Omental fat pad (tissue), 4 donors: ENCODE measurements at places on chromosomes 2 and 18.

DNA sequence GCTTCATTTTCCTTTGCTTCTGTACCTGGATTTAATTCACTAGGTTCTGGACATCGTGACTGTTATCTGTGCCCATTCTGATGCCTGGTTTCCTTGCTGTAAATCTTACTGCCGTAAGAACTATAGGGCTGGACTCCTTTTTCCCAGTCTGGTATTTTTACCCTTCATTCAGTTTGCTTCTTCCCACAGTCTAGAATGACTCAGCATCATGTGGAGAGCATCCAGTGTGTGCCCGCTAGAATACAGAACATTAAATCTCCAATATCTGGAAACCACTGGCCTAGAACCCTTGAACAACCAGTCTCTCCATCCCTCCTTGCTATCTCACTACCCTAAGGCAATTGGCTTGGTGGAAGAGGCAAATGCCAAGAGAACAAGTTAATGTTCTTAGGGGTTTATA lies 1075.4 kb upstream of the ZEB2 start:
- DNase-seq = no peak

- DNase-seq = no peak
These were observed 166.4 kb upstream of the MGAT5 start for GRCh38 chr2:134087371-134087921.

DNA sequence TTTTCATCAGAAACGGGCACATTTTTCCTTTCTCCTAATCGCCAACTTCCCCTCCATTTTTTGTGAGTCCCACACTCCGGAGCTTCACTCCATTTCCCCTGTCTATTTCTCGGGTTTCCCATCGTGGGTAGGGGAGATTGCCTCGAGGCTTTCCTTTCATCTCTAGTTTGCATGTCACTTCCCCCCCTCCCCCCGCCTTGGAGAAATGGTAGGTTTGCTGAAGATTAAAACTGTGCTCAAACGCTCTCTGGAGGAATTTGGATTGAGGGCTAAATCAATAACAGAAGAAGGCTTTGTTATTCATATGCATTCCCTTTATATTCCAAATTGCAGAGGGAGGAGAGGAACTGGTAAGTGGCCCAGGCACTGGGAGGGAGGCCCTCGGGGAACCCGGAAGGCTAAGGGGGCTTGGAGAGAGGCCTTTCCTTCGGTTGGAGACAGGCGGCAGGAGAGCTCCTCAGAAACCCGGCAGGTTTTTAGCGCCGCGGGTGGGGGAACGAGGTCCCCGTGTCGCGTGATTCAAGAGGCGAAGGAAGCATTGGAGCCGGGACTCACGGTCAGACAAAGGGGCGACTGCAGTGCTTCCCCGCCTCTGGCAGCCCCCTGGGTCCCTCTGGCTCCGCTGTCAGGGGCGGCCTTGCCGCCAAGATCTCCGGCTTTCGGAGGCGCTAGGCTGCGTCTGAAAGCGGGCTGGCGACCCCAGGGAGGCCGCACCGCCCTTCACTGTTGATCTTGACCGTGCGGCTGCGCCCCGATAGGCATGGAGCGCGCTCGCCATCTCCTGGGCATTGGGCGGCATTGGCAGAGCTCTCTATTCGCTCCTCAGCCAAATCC lies 2.4 kb upstream of the HOXD12 start:
- no peak for DNase-seq

GRCh38 chr2:24739354-24740025 lies 53.7 kb downstream of the PTRHD1 start:
- DNase-seq = no peak

DNA sequence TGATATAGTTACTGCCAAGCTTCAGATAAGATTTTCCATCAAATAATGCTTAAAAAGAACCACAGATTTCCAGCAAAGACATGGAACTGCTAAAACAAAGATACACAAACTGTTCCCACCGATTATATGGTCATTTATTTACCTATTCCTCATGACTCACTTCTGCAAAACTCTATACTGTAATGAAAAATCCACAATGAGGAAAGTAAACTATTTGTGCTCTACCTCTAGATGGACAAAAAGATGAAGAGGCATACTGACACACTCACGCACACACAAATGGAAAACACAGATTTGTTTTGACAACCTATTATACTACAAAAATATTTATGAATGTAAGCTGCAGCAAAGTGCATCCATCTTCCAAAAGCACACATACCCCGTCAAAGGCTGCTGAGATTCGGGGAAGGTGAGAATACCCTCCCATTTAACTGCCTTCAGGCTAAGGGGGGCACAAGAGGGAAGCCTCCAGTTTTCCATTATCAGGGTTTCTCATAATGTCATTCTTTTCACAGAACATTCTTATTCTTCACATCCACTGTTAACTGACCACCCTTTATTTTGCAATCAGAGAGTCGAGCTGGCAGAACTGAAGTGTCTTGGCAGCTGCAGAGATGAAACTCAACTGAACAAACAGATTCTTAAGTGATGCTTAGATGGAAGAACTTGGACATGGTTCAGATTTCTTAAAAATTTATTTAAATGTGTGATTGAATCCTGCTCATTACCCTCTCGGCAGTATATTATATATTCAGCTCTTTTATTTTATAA lies 115.9 kb upstream of the TANK start:
- DNase-seq = no peak

GRCh38 chr2:232942831-232943230 lies 70.2 kb downstream of the NGEF start:
- DNase-seq = no peak

DNA sequence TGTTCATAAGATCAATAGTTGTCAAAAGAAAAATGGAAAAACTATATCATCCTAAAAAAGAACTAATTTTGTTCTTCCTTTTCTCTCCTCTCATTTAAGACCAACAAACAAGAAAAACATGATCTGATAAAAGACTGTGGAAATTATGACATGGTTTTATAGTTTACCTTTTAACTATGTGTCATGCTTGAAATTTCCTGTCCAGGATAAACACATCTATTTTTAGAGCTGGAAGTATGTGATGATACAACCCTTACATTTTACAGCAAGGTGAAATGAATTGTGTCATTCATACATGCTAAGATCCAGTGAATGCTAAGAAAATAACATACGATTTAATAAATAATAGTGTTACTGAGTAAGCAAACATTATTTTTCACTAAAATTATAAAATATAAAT lies 89.9 kb downstream of the GULP1 start:
- no peak for DNase-seq

GRCh38 chr2:233768076-233768475 lies 8.0 kb downstream of the UGT1A1 start:
- DNase-seq = no peak

- DNase-seq = no peak
These were observed 31.6 kb upstream of the AFF3 start for GRCh38 chr2:100174026-100174431.

- no peak for DNase-seq
These were observed 127.0 kb downstream of the FAM168B start for GRCh38 chr2:130966149-130966774.

- DNase-seq = no peak
These were observed 112.9 kb upstream of the GYPC start for GRCh38 chr2:126543081-126543480.

- DNase-seq = no peak
These were observed 174.1 kb downstream of the UXS1 start for GRCh38 chr2:106020032-106020431.

DNA sequence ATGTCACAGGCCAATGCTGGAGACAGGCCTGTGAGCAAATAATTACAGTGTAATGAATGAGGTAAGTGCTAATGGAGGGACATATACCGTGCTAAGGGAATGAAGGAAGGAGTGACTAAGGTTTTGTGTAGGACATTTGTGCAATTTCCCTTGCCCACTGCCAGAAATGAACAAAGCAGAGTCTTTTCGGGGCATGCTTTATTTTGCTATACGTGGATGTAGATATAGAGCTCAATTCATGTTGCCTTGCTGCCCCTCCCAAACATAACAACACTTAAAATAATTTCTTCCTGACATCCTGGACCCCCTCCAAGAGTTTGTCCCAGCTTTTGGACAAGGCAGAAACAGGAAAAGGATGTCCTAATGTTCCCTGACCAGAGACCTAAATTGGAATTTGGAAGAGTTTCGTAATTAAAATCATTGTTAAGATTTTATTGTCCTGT lies 23.7 kb upstream of the CD28 start:
- DNase-seq = no peak

- DNase-seq = no peak
These were observed 40.4 kb downstream of the GRHL1 start for GRCh38 chr2:9991829-9992273.

DNA sequence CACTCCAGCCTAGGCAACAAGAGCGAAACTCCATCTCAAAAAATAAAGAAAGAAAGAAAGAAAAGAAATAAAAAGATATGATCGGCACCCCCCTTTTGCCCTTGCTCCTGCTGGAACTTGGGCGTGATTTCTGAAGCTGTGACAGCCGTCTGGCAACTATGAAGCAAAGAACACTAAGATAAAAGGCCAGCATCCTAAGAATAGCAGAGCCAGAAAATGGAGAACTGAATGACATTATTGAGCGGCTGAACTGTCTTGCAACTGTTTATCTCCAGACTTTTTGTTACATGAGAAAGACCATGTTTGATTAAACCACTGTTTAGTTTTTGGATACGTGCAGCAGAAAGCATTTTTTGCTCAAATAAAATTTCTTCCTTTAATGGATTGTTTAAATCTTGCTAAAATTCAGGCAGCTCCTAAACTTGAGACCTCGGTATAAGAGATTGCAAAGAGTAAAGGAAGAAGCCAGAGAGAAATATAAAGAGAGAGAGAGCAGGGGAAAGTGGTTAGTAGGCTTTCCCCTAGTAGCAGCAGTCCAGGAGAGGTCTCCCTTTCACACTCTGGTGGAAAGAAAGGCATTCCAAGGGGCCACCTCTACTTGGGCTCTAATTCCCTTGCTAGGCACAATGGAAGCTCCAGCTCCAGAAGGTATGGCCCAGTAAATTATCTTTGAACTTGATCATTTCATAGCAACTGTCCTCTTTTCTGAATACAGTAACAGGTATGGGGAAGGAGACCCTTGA lies 8.2 kb upstream of the MBD2 start:
- DNase-seq = no peak

DNA sequence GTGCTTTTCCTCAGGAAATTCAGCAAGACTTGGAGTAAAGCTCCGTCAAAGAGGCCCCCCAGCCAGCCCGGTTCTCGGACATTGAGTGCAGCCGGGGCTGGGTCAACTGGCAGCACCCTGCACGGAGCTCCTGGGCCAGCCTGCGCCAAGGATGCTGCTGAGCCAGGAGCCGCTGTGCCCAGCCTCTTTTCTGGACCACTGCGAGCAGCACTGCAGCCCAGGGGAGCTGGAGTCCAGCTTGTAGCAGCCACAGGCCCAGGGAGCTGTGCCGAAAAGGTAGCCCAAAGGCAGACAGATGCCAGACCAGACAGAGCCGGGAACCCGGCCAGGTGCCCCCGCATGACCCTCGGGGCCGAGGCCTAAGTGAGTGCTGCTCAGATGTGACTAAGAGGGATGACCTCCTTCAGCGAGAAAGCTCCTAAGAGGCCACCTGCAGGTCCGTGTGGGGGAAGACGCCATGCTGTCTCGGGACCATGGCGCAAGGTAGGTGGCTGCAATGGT lies 7.3 kb downstream of the CLHC1 start:
- no peak for DNase-seq

- DNase-seq = no peak
These were observed 1.8 kb upstream of the SLC19A3 start for GRCh38 chr2:227719641-227720040.

GRCh38 chr2:230711224-230711623 lies 1.4 kb upstream of the CAB39 start:
- no peak for DNase-seq

- no peak for DNase-seq
These were observed 31.9 kb upstream of the REG3G start for GRCh38 chr2:78993518-78994148.

DNA sequence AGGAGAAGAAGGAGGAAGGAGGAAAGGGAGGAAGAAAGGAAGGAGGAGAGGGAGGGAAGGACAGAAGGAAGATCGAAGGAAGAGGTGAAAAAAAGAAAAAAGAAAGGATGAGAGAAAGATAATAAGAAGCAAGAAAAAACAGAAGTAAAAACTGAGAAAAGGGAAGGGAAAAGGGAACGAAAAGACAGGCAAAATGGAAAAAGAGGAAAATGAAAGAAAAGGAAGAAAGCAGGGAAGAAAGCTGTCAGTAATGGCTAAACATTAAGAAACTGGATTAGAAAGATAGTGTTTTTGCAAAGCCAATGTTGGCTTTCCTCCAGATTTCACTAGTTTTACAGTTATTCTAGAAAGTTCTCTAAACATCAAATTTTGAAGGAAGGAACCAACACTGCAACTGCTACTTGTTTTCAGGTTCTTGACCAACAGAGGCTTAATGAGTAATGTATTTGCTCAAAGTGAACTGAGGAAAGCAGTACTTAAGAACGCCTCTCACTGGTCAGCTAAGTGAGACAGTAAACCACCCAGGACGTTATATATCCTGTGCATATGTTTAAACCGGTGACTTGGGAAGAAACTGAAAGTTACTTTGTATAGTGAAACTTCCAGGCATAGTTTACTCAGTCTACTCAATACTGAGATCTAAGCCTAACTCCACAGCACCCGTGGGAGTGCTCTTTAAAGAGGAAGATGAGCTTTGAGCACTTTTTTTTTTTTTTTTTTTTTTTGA lies 286.2 kb upstream of the TRIB2 start:
- no peak for DNase-seq

DNA sequence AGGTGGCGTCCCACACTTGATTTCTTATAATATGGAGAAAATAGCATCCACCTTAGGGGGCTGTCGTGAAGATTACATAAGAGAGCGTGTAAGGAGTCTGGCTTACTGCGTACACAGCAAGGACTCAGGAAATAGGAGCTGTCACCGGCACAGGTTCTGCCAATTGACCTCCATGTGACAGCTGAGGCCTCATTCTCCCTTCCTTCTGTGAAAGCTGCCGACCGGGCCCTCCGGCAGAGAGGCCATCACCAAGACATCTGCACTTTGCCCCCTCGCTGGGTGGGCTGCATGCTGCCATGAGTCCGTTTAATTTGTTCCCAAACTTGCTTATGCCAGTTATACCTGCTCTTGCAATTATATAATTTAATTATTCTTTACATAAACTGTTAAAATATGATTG lies 27.7 kb downstream of the HS1BP3 start:
- no peak for DNase-seq

DNA sequence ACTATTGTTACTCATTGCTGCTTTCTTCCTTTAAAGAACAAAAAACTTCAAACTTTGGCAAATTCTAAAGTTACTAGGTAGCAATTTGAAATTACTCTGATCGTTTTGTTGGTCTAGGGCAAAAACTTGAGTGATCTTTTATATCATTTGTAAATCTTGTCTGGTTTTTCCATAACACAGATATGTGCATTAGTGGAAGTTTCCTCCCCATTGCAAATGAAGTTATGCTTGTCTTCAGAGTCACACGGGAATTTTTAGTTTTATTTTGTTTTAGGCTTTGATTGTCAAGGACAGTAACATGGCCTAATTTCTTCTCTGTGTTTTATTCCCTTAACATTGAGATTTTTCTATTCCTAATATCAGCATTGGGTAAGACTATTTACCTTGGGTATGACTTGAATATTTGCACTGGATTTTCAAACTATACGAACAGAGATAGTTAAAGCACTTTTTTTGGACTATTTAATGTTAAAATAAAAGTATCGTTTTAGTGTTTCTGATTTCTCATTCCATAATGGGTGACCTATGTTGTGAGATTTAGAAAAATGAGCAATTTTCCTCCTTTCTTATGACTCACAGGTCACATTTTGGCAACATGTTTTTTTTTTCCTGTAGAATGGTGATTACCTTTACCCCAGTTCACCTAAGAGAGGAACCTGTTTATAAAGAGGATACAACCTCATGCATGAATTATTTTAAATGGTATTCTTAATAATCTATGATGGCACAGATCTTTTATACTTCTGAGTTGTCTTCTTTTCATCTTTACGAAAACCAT lies 65.0 kb downstream of the BABAM2 start:
- no peak for DNase-seq

- no peak for DNase-seq
These were observed 67.3 kb downstream of the APOB start for GRCh38 chr2:20976527-20976926.

GRCh38 chr2:54704688-54705605 lies 18.5 kb upstream of the EML6 start:
- DNase-seq = no peak
